ENCODE measurements at places on chromosomes 16 and 17.

- no peak for DNase-seq
These were observed 279.5 kb upstream of the MYOCD start for GRCh38 chr17:12386225-12386624.

GRCh38 chr17:45965812-45966211, 33.2 kb upstream of the STH start:
- DNase-seq, result no peak

DNA sequence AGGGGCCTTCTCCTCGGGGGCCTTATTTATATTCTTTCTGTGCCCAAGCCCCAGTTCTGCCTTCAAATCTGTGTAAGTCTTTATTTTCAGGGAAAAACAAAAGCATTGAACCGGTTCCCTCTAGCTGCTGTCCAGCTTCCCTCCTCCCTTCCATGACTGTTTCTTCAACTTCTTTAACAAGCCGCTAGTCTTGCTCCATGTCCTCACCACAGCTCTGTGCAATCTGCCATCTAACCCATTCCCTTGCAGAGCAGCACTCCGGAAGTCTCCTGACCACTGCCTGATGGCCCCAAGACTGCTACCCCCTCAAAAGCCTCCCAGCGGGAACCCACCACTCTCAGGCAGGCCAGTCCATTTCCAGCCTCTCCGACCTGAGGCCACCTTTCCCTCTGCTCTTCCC, 16.9 kb downstream of the EMC8 start:
- DNase-seq, result no peak

DNA sequence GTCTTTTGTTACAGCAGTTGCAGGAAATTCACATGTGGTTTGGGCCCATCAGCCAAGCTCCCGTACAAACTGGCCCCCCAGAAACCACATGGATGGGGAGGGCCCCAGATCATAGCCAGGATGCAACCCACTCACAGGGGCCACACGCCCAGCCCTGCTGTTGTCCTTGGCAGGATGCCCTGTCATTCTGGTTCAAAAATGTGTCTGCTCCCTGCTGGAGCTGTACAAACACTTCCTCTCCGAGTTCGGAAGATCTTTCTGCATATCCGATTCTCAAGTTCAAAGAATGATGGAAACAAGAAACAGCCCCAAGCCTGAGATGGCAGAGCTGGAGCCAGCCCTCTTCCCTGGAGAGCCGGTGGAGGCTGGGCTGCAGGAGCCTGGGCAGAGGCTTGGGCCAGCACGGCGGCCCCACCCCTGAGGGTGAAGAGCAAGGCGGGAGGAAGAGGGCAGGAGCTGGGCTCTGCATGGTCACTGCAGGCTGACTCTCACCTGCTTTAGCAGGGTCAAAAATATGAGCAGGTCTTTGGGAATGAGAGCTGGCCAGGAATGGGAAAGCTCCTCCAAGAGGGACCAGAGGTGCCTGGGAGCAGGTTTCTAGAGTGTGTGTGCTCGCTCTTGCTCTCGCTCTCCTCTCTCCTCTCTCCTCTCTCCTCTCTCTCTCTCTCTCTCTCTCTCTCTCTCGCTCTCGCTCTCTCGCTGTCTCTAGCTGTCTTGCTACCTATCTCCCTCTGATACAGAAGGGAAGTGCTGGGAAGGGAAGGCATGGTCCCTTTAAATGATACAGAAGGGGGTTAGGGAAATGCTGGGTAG, 34.7 kb upstream of the ENPP7 start:
- no peak for DNase-seq

DNA sequence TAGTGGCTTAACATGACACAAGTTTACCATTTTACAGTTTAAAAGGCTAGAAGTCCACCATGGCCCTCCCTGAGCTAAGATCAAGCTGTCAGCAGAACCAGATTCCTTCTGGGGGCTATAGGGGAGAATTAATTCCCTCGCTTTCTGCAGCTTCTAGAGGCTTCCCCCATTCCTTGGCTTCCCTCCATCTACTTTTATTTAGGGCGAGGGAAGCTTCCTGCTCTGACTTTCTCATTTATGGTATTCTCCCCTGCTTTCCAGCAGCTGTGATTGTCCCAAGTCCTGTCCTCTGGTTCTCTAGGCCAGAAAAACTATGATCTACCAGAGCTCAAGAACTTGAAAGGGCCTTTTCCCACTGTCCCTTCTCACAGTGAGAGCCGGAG, 4.3 kb downstream of the CETP start:
- DNase-seq, result no peak

- DNase-seq, result no peak
These were observed 69.0 kb downstream of the GRIN2A start for GRCh38 chr16:10113248-10113647.

GRCh38 chr16:83692224-83692623, 115.6 kb upstream of the HSBP1 start:
- DNase-seq, result no peak

DNA sequence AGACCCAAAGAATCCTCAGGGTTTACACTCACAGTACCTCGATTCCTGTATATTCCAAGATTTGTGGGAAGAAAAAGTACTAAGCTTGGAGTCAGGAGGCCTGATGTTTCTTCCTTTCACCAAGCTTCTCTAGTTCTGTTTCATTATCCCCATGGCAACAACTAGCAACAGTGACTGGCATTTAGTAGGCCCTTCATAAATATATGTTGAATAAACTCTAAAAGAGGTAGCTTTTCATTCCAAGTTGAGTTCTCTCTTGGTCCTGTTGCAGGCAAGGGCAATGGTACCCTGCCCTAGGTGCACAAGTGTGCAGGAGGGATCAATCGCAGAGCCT, 527 bp upstream of the UBE2Z start:
- DNase-seq, result no peak

DNA sequence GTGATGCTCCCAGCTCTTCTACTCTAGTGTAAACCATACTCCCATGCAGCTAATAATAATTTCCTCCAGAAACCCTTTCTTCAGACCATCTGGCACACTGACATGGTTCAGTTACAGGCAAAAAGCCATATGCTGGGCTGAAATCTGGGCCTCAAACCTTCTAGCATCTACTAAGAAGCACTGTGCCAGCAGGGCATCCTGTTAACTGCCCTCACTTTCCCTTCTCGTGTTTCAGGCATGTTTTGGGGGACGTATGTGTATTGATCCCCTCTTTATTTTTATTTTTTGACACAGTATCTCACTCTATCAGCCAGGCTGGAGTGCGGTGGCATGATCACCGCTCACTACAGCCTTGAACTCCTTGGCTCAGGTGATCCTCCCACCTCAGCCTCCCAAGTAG, 33.3 kb downstream of the STAT5A start:
- DNase-seq, result no peak

DNA sequence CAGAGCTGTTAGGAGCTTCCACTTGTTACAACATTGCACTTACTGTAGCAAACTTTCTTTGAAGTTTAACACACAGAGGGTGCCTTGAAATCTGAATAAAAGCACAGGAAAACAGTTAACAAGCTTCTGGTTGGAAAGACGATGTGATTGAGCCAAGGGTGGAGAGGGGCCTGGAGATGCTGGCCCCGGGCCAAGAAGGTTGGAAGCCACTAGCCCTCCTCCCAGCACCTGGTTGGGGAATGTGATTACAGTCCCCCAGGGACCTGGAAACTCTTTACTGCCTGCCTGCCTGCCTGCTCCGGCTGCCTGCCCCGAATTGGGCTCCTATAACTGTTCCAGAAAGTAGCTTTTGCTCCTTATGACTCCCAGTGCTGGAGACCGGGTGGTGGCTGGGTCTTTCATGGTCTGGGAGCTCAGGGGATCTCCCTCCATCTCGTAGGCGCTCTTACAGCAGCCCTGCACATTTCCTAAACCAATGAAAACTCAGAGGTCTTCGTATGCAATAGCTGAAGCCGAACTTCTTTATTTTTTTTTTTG, 48.0 kb upstream of the ZFHX3 start:
- peak; percentile 54 for DNase-seq

GRCh38 chr17:78407387-78408000, 29.0 kb downstream of the PGS1 start:
- no peak for DNase-seq

GRCh38 chr17:13273806-13274205, 256.0 kb upstream of the ELAC2 start:
- DNase-seq, result no peak

GRCh38 chr17:70609566-70609965, 440.2 kb downstream of the KCNJ2 start:
- DNase-seq, result no peak

GRCh38 chr16:13453938-13454553, 465.9 kb upstream of the ERCC4 start:
- DNase-seq, result peak; percentile 1

GRCh38 chr17:72682605-72683004, 409.9 kb downstream of the SLC39A11 start:
- no peak for DNase-seq

GRCh38 chr17:76727745-76728456, 1.3 kb downstream of the METTL23 start:
- DNase-seq, result no peak

GRCh38 chr17:79011451-79012147, 2.0 kb upstream of the CANT1 start:
- no peak for DNase-seq

- no peak for DNase-seq
These were observed 24.5 kb downstream of the UNK start for GRCh38 chr17:75808905-75809621.
